T-helper 2 cell (primary cell): ENCODE measurements at places on chromosomes 4 and X.

GRCh38 chr4:3320361-3321023, 27.7 kb downstream of the RGS12 start:
- no peak for DNase-seq

- DNase-seq, result no peak
Measured at GRCh38 chrX:77447653-77448569, 722 bp downstream of the FGF16 start.

GRCh38 chr4:150098214-150098613, 20.0 kb downstream of the DCLK2 start:
- no peak for DNase-seq

DNA sequence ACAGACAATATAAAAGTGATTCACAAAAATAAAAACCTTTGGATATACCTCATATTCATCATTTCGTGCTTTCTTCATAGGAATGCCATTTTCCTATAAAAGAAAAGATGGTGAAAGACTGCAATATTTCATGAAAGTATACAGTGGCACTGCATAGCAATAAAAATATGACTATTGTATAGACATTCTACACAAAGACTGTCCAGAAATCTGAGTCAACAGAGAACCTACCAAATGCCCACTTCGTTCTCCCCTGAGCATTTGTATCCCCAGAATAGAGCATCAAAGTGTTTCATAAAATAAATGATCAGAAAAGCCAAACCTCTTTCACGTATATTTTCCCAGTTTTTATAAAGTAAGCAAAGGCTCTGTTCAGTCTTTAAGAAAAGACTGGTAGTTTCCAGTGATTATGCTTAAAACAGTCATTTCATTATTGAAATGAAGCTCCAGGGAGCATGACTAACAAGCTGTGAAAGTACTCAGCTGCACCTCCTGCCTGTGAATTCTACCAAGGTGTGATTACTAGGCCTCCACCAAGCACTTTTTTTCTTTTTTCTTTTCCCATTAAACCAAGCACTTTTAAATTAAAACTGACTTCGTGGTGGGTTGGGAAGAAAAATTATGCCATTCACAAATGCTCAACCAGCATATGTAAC, 20.2 kb downstream of the PPA2 start:
- no peak for DNase-seq

DNA sequence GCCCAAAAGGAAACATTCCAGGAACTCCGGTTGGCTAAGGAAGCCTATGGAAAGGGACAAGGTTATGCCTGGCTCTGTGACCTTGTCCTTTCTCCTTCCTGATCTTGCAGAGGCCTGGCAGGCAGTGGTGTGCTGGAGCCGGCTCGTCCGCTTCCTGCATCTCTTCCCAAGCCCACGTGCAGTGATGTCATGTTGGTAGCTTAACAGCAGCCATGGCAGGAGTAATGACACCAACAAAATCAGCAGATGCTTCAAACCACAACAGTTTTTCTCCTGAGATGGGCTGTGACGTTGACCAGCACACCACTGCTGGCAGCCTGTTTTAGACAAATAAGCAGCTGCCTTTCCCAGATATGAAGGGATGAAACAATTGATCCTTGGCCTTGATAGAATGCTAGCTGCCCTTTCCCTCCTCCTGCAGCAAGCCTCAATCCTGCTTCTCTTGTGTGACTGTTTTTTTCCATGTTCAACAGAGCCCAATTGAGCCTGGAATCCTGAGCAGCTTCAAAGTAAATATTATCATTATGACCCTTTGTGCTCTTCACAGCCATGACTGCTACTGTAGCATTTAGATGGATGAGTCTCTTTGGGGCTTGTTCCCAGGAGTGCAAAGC, 23.4 kb downstream of the SEPTIN6 start:
- no peak for DNase-seq

DNA sequence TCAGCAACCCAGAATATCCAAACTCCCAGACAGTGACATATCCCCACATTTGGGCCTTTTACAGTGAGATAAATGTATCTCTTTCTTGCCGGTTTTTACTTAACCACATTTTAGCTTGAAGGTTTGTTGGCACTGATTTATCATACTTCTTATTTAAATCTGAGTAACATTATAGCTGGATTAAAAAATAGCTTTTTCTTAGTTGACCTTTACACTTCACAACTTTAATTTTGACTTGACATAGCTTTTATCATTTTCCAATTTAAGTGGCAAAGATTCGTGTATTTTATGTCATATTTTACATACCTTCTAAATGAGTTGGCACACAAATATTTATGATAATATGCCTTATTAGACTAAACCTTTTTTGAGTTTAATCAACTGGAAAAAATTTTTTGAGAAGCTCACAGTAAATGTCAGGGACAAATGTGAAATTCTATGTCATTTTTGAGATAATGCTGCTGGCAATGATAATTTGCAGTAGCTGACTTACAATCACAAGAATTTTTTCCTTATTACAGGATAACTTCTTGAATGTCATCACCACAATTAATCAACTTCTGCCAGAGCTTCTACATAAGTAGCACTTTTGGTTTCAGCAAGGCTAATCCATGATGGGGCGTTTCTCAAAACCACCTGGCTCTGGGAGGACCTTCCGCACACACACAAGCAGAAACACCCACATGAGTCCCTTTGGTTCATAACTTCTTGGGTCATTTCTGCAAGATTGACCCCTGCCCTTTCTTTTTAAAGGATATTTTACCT, 80.3 kb downstream of the SYTL5 start:
- DNase-seq, result no peak

GRCh38 chr4:165972747-165973146, 99.7 kb downstream of the TLL1 start:
- no peak for DNase-seq

DNA sequence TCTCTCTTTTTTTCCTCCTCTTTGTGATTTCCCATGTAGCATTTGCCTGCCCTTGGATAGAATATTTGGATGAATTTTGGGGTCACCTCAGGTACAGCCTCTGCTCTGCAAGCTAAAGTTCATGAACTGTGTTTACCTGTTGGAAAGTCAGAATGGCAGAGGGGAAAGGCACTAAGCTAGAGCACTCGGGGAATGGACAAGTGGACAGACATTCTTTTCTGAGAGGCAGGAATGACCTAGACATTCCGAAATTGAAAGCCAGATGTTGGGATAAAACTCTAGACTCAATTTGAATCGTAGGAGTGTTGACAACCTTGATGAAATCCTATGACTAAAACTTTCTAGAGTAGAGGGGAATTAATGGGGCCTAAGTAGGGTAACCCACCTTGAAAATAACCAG, 56.1 kb downstream of the LUZP4 start:
- no peak for DNase-seq
